ENCODE measurements at places on chromosomes 7 and 10.

DNA sequence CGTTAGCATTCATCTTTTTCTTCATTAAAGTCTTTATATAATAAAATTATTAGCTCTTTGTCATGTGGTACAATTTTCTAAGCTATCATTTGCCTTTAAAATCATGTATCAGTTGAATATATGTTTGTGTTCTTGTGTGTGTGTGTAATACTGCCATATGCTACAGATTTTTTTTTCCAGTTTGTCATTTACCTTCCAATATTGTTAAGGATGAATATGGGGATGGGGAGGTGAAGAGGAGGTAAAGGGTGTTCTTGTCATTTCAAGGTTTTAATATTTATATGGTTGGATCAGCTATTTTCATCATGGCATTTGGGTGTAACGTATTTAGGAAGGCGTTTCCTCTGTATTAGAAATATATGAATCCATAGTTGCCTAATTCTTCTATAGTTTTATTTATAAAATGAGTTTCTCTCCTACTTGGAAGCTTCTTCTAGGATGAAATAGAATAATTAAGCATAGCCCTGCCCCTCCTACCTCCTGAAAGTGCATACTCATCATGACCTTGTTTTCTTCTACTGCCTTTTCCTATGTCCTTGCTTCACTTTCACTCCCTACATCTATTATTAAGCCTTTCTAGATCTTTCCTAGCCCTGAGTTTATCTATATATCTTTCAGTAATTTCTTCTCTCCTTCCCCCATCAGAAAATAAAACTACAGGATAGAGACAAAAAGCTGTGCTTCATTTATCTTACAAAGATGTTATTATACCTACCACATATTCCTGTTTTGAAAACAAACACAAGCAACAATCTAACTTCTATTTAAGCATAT, 25.1 kb downstream of the RAB18 start:
- no peak for DNase-seq

GRCh38 chr10:129605266-129605985, 138.4 kb downstream of the MGMT start:
- no peak for DNase-seq

DNA sequence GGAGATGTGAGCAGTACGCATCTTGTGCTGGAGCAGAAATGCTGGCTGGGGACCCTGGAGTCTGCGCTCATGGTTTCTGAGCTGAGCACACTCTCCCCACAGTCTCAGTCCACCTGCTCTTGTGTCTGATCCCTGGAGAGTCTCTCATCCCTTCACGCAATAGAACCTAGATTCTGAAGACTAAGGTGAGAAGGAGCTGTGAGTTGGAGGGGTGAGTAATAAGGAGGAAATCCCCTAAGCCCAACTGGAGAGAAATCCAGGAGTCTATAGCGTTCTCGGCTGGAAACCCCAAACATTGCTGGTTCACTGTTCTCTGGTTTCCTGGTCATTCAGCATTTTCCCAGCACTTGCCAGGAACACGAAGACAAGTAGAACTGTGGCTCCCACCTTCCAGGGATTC, 68.3 kb upstream of the SMNDC1 start:
- no peak for DNase-seq

- DNase-seq = no peak
Measured at GRCh38 chr10:119431034-119431772, 111.3 kb downstream of the RGS10 start.

DNA sequence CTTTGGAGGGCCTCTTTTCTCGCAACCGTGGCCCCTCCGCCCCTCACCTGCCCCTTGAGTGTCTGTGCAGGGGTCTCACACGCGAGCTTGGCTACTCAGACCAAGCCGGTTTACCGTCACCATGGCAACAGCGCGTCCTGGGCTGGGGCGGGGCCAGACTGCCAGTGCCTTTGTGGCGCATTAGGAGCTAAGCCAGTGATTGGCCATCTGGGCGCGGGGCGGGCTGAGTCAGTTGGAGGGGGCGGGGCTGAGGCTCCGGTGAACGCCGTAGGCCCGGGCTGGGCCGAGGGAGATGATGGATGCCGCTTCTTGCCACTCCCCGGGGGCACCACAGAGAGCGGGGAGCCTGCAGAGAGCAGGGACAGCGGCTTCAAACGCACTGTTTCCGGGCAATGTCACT, 48.7 kb upstream of the FXYD4 start:
- peak; percentile 71 for DNase-seq

Measured in stimulated activated CD8-positive, alpha-beta memory T cell treated with anti-CD3 and anti-CD28 coated beads, Interleukin-4, amount 100 ng/mL, for 1 hour (primary cell).